ENCODE measurements at places on chromosomes 5 and 9.

DNA sequence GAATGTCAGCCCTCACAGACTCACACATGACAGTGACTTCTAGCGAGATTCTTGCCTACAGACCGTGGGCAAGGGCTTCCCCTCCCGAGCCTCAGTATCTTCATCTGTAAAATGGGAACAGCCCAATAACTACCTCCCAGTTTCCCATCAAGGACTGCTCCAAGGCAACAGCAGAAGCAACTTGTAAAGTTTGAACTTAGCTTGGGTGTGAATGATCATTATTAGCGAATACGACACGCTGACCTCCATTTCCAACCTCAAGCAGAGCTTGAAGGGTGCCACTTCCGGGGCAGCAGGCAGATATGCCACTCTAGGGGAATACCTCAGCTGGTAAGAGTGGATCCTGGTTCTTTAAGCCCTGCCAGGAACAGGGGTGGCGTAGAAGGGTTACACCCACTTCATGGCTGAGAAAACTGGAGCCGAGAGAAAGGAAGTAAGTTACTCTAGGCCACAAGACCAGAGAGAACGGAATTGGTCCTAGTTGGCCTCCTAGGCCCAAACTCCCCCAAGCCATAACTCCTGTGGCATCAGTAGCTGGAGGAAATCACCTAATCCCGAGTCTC, 2.0 kb downstream of the RNF44 start:
- DNase-seq, result peak; percentile 18

GRCh38 chr9:98080326-98080725, 23.8 kb downstream of the NANS start:
- DNase-seq, result peak; percentile 45

DNA sequence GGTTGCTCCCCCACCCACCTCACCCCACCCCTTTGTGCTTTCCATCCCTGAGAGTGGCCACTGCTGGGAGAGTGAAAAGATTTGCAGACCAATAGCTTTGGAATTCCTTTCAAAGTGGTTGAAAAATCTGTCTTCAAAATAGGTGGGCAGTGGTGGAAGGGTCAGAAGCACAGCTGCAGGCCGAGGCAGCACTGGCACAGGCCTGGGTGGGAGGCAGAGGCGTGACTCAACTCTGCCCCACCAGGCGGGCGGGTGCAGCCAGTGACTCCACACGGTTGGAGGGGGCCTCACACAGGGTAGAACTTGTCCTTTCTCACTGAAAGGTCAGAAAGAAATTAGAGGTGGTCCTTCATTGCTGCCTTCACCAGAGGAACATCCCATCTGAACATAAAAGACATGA, 214.9 kb upstream of the TBCA start:
- no peak for DNase-seq

DNA sequence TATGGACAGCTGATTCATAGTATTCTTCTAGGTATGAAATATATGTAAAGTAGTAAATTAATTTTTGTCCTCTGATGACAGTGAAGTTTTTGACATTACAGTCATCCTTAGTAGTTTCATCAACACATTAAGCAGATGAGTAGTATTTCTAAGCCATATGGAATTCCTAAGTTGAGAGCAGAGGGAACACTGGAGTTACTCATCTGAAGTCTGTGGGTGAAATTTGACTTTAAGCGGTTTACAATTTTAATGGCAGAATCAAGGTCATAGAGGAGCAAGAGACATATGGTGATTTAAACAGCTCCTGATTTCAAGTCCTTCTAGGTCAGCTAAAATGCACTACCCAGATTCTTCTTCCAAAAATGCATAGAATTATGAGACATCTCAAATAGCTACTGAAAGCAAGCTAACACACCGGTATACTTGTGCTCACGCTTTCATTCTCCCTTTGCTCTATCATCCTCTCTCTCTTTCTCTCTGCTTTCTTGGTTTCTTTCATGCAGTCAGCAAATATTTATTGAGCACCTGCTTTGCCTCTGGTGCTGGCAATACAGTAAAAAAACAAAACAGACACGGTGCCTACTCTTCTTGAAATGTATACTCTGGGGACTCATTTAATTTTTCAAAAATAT, 235.9 kb downstream of the FER start:
- DNase-seq, result peak; percentile 54

DNA sequence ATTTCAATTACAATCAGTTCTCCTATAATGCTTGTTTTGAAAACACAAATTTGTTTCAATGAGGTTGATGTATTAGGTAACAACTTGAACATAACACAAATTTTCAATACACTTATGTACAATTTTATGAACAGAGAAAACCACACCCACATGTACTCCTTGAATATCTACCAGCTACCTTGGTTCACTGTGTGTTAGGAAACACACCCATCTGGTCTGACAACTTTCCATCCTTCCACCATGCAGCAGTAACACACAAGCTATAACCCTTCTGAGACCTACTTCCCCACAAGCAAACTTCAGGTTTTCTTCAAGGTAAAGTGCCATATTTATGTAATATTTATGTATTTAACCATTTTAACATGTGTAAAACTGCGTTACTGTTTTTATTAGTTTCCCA, 36.4 kb upstream of the UBQLN1 start:
- no peak for DNase-seq

DNA sequence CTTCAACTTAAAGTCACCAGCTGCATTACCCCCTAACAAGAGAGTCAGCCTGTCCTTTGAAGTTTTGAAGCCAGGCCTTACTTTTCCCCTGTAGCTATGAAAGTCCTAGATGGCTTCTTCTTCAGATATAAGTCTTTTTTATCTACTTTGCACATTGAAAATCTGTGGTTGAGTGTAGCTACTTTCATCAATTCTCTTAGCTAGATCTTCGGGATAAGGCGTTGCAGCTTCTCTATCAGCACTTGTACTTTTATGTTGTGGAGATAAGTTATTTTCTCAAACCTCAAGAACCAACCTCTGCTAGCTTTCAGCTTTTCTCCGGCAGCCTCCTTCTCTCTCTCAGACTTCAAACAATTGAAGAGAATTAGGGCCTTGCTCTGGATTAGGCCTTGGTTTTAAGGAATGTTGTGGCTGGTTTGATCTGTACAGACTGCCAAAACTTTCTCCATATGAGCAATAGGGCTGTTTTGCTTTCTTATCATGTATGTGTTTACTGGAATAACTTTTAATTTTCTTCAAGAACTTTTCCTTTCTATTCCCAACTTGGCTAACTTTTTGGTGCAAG, 21.6 kb downstream of the CATSPER3 start:
- DNase-seq, result no peak

DNA sequence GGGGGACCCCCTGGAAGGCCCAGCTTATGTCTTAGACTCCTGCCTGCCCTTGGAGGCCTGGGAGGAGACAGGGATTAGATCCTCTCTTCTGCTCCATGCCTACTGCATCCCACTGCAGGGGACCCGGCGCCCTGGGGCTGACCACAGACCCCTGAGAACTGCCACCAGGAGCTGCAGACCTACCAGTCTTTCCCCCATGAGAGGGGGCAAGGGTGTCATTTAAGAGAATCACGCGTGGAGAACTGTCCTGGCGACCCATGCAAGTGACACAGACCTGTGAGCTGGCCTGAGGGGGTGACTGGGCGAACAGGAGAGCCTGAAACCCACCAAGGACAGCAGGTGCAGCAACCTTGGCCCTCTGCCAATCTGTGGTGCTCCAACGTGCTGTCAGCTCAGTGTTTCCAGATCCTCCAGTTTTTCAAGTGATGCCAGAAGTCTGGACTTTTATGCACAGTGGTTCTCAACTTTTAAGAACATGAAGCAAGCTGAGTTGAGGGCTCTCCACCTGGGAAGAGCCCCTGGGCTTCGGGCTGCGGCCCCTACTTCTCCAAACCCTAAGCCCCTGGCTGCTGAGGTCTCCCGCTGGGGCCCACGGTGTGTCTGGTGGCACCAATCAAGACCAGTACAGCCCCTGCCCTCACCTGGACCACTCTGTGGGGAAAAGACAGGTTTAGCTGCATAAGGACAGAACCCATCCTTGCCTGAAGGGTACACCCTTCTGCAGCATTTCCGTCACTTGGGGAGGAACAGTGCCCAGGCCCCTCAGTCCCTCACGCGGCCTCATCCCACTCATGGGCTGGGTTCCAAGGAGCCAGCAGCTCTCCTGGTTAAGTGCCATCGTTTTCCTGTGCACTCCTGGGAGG, 18.2 kb downstream of the GFPT2 start:
- DNase-seq, result no peak

DNA sequence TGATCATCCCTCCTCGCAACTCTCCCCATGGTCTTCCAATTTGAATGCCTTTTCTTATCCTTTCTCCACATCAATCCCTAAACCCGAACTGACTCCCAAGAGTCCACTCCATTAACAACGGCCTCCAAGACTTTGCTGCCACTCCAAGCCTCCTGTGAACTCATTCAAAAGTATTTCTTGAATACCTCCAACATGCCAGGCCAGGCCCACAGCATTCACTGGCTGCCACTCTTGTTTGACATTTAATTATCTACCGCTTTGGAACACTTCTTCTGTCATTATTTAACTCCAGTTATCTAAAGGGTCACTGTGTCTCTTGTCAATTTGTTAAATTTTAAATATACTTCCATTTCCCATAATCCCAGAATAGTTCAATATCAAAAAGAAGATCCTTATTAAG, 378.9 kb downstream of the EFNA5 start:
- no peak for DNase-seq

GRCh38 chr9:83477120-83477519, 61.1 kb downstream of the FRMD3 start:
- no peak for DNase-seq

- DNase-seq, result no peak
Measured at GRCh38 chr9:112784020-112784785, 33.6 kb downstream of the SNX30 start.

DNA sequence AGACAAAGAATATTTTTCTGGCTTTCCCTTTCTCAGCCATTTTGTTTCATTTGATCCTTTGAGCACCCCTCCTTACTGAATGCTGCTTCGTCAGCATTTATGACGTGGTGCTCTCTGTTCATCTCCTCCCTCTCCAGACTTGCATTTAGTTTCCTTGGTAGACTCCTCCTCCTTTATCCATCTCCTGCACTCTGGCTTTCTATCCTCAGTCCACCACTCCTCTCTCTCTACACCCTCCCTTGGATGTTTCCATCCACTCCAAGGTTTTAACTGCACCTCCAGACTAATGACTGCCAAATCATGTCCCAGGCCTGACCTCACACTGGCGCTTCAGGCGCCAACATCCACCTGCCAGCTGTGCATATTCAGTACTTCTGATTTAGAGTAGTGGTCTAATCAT, 245.4 kb downstream of the RAB3C start:
- no peak for DNase-seq

DNA sequence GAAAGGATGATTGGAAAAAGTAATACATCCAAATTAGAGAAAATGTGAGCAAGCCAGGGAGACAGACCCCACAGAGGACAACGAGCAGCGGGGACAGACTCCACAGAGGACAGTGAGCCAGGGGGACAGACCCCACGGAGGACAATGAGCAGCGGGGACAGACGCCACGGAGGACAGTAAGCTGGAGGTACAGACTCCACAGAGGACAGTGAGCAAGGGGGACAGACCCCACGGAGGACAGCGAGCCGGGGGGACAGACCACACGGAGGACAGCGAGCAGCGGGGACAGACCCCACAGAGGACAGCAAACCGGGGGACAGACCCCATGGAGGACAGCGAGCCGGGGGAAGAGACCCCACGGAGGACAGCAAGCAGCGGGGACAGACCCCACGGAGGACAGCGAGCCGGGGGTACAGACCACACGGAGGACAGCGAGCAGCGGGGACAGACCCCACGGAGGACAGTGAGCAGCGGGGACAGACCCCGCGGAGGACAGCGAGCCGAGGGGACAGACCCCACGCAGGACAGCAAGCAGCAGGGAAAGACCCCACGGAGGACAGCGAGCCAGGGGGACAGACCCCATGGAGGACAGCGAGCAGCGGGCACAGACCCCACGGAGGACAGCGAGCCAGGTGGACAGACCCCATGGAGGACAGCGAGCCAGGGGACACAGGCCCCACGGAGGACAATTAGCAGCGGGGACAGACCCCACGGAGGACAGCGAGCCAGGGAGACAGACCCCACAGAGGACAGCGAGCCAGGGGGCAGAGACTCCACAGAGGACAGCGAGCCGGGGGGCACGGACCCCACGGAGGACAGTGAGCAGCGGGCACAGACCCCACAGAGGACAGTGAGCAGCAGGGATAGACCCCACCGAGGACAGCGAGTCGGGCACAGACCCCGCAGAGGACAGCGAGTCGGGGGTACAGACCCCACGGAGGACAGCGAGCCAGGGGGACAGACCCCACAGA, 1.9 kb upstream of the ZDHHC11 start:
- DNase-seq, result no peak

DNA sequence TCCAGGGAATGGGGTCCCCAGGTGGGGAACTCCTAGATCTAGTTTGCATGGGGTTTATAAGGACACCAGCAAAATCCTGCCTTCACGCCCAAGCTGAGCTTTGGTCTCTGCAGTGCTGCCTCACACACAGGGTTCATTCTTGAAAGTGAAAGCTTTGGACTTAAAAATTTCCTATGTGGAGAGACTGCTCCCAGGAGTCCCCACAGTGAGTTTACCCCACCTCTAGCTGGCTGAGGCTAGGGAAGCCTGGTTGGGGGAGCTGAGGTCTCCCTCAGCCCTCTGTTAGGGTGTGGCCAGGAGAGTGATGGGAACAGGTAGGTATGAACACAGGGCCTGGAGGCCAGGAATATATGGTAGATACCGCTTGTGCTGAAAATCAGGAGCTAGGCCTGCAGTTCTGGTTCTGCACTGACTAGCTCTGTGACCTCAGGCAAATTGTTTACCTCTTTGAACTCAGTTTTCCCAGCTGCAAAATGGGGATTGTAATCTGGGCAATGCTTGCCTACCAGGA, 41.5 kb upstream of the LARP1 start:
- no peak for DNase-seq

GRCh38 chr9:134239939-134240338, 75.6 kb upstream of the RNU6ATAC start:
- no peak for DNase-seq

GRCh38 chr5:82331557-82331956, 53.4 kb upstream of the RPS23 start:
- no peak for DNase-seq

DNA sequence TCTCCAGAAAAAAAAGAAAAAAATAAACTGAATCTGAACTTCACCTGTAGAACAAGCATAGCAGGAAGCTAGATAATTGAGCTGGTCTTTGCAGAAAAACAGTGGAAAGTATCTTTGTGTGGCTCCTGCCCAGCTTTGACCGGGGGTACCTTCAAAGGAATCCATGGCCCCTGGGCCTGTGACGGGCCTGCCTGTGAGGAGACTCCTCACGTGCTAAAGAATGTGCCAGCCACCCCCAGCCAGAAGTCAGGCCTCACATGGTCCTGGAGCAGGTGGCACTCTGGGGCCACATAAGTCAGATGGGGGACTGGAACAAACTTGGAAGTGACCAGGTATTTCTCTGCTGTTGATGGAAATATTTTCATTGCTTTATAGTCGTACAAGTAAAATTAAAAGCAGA, 4.1 kb downstream of the NDUFS6 start:
- DNase-seq, result no peak
